AG08396 (cell line): ENCODE measurements at places on chromosomes 5 and 9.

DNA sequence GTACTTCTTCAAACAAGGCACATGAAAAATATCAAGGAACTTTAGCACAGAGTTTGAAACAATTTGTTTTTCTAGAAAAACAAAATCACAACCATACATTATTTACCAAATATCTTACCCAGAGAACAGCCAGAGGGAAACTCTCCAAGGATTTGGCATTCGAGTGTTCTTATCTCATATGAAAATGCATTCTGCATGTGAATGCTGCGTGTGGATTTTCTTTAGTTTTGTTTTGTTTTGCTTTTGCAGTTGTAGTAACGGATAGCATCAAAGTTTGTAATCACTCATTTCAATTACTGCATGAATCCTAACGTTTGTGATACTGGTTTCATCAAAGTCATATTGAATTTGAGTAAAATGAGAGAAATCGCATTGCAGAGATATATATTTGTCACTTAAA lies 28.0 kb downstream of the ADAMTSL1 start:
- no peak for DNase-seq

GRCh38 chr9:28158451-28158850 lies 585.2 kb upstream of the C9orf72 start:
- DNase-seq: no peak

DNA sequence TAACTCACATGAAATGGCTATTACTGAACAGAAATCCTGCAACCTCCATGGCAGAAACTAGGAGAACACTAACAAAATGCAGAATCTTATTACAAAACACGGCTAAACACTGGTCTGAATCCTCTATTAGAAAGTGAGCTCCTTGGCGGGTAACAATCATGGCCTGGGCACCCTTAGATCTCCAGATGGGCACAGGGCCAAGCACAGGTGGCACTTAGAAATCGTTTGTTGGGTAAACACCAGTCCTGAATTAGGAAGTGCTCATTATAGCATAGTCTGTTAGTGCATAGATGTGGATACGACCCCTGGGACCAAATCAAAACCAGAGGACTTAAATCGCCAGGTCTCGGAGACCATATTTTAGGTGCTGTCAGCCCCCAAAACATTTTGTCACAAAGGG lies 14.4 kb downstream of the VDAC1 start:
- DNase-seq: no peak

- peak; percentile 15 for DNase-seq
Observed at GRCh38 chr5:137395011-137395755, 103.9 kb downstream of the SPOCK1 start.

- DNase-seq: no peak
Observed at GRCh38 chr5:22665801-22666200, 187.3 kb downstream of the CDH12 start.

- DNase-seq: no peak
Observed at GRCh38 chr5:139451878-139452660, 10.5 kb downstream of the ECSCR start.

- no peak for DNase-seq
Observed at GRCh38 chr5:99379187-99379586, 450.4 kb upstream of the CHD1 start.

DNA sequence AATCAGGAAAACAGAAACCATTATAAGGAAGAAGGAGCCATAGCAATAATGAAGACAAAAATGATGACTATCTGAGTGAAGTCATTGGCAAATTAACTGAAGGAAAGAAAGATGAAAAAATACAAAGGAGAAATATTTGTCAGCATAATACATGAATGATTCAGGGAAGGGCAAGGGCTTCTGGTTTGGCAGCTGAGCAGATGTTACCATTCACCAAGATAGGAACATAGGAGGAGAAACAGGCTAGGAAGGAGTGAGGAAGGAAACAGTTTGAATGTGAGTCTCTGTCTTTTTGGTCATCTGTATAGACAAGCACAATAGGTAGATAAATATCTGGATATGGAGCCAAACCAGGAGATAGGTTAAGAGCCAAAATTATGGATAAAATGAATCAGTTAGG lies 296.0 kb downstream of the ISL1 start:
- no peak for DNase-seq

DNA sequence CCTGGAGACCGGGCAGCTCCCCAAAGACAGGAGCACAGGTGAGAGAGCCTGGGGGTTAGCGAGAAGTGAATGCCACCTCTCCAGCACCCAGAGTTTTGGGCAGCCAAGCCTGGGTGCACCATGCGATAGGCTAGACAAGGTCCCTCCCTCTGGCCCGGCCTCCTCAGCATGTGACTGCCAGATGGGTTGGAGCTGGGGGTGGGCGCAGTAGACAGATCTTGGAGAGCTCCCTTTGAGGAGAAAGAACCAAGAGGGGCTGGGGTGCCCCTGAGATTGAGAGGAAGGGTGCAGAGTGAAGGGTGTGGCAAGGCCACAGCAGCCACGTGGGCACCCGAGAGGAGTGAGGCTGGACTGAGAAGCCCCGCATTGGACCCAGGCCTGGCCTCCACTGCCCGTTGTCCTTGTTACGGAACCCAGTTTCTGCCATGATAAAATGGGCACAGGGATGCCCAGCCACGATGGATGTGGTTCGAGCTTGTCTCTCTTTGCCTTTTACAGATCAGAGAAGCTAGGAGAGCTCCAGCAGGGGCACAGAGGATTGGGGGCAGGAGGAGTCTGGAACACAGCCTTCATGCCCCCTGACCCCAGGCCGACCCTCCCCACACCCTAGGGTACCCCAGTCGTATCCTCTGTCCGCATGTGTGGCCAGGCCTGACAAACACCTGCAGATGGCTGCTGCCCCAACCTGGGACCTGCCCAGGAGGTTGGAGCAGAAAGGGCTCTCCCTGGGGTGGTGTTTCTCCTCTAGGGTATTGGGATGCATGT lies 1.4 kb downstream of the TMEM141 start:
- DNase-seq: no peak

DNA sequence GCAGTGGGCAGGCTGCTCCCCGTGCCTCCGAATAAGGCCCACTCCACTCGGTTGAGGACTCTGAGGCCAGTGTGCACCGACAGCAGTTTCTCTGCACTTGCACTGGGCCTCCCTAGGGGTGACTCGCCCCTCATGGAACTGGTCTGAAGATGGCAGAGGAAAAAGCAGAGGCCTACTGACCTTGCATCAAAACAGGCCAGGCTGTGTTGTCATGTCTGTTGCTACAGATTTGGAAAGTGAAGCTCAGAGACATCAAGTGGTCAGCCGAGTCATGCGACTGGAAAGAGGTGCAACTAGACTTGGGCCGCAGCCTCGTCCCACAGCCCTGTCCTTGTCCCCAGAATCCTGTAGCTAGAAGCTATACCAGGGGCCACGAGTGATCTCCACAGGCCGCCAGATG lies 78.3 kb downstream of the DCP2 start:
- DNase-seq: no peak

- no peak for DNase-seq
Observed at GRCh38 chr9:82167296-82167695, 178.7 kb downstream of the SPATA31D1 start.

GRCh38 chr9:115810166-115810565 lies 343.4 kb upstream of the PAPPA start:
- DNase-seq: no peak

GRCh38 chr9:115349542-115349941 lies 231.6 kb upstream of the TNC start:
- peak; percentile 18 for DNase-seq

DNA sequence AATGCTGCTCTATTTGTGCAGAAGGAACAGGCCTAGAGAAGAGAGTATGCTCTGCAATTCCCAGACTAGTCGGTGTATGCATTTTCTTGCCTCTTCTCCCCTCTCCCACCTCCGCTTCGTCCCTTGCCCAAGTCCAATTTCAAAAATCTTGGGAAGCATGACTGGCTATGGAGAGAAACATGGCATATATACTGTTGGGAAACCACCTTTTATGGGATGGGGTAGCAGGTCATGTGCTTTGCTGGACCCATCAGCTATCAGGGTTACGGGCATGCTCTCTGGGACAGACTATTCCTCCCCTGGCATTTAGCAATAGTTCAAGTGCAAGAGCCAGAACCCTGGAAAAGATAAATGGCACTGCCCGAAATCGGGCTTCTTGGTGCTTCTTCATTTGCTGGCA lies 12.0 kb downstream of the ISL1 start:
- no peak for DNase-seq

DNA sequence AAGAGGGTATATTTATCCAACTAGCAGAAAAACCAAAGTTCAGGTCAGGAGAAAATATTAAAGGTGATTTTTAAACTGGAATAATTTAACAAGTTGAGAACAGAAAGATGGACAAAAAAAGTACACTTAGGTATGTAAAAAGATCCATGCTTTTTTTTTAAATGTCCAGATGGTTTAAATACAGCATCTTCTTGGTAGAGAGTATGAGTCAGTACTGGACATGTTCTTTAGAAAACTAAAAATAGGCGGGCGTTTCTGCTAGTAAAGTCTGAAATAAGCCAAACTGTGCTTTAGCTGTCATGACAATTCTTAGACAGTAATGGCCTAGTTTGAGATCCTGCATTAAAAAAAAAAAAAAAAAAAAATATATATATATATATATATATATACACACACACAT lies 255.9 kb upstream of the ST8SIA4 start:
- DNase-seq: no peak

GRCh38 chr9:14836885-14837284 lies 73.3 kb downstream of the FREM1 start:
- no peak for DNase-seq

GRCh38 chr5:135010502-135011354 lies 23.3 kb downstream of the PITX1 start:
- DNase-seq: no peak

- no peak for DNase-seq
Observed at GRCh38 chr5:5964347-5964746, 414.0 kb downstream of the MED10 start.

DNA sequence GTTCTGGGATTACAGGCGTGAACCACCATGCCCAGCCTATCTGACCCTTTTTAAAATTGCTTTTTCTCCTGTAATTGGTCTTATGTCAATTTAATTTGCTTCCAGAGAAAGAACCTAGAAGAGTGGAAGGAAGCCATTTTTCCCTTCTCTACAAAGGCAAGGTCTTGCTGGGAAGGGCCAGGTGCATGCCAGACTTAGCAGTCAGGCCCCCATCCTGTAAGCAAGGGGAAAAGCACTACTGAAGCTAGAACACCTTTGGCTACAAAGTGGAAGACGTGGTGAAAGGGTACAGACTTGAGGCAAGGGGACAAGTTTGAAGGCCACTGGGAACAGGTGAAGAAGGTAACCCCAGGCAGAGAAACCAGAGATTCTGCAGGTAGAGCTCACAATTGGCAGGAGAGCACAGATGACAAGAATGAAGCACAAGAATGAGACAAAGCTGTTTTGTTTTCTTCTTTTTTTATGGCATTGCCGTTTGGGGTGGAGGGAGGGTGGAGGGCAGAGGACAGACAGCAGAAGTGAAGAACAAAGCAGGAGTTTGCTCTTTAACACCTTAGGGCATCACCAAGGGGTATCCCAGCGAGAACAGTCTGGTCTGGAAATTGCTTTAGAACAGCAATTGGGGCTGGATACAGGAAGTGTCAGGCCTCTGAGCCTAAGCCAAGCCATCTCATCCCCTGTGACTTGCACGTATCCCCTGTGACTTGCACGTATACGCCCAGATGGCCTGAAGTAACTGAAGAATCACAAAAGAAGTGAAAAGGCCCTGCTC lies 72.9 kb downstream of the SERINC5 start:
- no peak for DNase-seq

DNA sequence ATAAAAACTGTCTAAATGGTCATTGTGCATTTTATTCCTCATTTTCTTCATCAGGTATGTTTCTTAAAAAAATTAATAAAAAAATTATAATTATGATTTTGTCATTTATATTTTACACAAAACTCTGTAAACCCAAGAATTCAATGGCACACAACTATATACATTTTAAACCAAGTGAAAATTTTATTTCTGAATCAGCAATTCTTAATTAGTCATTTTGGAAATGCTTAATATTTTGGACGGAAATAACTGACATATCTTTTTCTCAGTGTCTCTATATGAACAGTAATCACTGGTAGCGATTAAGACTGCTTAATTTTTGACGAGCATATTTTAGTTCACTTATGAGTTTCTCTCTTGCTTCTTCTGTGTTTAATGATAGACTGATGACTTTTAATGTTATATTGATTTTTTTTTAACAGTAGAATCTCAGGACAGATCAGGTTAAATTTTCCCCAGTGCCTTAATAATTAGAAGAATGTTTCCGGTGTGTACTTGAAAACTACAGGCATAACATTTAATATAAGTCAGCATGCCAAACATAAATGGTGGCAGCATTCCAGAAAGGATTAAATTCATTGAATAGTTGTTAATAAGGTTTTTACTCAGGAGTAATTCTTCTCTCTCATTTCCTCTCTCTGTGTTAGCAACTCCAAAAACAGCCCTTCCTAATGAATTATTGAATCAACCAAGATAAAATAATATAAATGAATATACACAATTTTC lies 644.7 kb upstream of the CDH6 start:
- DNase-seq: no peak

- no peak for DNase-seq
Observed at GRCh38 chr9:1332156-1332555, 282.0 kb downstream of the DMRT2 start.

GRCh38 chr5:57276353-57276752 lies 102.5 kb downstream of the GPBP1 start:
- no peak for DNase-seq

DNA sequence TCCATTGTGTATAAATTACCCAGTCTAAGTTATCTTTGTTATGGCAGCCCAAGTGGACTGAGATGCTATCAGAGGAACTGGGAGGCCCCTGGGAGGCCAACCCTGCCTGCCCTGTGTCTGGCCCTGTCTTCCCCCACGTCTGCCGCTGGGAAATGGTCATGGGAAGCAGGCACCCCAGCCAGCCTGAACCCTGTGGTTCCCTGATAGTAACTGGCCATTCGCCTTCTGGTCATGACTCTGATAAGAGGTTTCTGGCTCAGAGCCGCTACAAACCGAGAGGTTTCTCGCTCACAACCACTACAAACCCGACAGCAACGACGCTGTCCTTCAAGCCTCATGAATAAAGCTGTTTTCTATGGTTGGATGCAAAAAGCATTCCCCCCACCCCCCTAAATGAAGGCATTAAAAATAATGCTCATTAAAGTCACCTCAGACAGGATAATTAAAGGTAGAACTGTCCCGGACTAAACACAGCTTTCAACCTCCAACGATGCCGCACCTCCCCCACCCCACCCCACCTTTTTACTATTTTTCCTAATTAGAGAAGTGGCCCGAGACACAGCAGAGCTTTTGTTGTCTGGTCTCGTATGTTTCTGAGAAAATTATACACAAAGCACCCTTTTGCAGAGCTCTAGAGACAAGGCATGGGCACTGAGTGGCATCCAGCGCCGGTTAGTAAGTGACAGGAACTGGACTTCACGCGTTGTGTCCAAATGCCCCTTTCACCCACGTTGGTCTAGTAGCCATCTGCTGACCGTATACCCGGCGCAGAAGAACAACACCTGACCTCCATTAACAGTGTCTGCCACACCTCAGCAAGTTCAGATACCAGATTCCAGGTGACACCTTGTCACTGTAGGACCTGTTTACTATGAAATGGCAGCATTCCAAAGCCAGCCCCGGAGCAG lies 140.8 kb downstream of the COL23A1 start:
- DNase-seq: no peak

DNA sequence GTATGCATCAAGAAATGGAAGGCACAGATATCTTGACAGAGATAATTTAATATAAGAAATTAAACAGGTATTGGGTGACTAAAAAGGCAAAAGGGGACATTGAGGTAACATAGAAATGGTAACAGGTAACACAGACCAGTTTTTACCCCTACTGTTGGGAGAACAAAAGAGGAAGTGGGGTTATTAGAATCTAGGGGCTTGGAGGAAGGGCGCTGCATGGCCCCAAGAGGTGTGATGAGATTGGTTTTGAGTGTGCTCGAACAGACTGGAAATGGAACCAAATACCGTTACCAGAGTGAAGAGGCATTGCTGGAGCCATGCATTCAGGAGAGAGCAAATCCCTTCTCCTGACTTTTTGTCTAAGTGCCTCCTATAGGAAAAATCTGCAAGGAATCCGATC lies 193.9 kb downstream of the ALDH1A1 start:
- DNase-seq: no peak
